ENCODE measurements at places on chromosomes 2 and 18.

DNA sequence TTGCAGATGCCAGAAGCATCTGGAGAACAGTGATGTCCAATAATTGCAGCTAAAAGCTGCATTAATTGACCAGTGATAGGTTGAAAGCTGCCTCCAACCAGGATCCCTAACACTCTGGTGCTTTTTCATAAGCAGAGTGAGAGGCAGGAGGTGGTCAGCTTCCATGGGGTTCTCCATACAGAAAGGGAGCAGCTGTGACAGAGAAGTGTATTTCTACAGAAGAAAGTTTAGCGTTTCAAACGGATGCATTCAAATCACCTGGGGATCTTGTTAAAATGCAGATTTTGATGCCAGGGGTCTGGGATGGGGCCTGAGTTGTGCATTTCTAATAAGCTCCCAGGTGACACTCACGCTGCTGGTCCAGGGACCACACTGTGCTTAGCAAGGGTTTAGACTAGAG is 216.5 kb upstream of the NRP2 start:
- no peak for DNase-seq

GRCh38 chr2:10773821-10774341 is 38.7 kb downstream of the PDIA6 start:
- no peak for DNase-seq

GRCh38 chr2:43143756-43144155 is 82.7 kb downstream of the ZFP36L2 start:
- no peak for DNase-seq

- no peak for DNase-seq
Observed at GRCh38 chr2:235806986-235807750, 313.3 kb downstream of the AGAP1 start.

DNA sequence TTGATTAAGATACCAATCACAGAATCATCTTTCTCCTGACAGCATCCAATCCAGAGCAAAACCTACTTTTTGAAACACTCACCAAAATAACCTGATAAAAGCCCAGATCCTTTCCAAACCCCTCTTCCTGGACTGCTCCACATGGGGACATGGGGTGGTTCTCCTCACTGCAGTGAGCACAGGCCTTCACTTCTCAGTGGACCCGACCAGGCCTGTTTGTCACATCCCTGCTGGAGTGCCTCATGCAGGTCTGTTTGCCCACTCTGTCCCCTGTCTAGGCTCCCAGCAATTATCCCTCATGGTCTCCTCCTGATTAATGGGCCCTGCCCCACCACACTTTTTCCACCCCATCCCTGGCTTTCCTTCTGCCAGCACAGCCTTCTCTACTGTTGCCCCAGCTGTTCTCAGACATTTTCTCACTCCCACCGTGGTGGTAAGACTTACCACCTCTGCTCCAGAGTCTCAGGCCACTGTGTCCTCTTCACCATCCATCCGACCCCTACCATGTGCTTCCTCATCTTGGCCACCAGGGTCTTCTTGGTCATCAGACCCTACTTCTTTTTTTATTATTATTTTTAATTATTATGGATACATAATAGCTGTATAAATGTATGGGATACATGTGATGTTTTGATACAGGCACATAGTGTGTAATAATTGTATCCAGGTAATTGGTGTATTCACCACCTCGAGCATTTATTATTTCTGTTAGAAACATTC is 21.1 kb downstream of the MRPL30 start:
- no peak for DNase-seq

DNA sequence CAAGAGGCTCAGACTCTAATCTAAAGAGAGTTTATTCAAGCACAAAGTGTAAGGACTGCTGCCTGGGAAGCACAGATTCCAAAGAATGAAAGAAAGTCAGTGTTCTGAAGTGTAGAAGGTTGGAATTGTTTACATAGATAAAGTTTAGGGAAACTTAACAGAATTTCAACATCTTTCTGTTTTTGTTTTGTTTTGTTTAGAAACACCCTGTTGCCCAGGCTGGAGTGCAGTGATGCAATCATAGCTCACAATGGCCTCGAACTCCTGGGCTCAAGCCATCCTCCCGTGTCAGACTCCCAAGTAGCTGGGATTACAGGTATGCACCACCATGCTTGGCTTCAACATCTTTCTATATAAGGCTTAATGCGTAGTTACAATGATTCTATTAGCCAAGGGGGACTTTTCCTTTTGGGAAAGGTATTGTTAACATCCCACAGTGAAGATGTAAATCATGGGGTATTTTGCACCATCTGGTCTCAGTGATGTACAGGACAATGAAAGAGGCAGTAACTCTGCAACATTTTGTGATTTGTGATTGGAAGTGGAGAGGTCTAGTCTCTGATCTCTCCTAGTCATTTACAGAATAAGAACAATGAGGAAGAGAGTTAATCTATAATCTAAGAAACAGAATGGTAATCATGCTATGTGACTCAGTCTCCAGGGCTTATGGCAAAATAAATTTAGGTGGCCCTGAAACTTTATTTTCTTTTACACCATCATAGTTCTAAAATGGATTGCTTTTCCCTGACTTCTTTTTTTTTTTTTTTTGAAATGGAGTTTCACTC is 45.6 kb upstream of the MSH6 start:
- DNase-seq = no peak

GRCh38 chr18:79529991-79530390 is 134.3 kb downstream of the NFATC1 start:
- DNase-seq = no peak

GRCh38 chr2:138115666-138116065 is 151.4 kb downstream of the HNMT start:
- no peak for DNase-seq

DNA sequence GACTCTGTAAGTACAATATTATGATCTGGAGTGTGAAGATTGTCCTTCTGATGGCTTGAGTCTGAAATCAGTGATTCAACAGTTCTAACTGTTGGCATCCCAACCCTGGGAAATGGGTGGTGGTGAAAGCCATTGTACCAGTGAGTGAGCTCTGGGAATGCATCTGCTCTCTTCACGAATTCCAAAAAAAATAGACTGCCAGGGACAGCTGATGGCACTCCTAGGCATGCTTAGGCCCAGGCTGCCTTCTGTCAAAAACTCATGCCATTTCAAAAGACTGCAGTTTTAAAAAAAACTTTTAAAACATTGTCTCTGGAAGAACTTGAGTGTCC is 20.3 kb downstream of the OXER1 start:
- no peak for DNase-seq

GRCh38 chr18:37394610-37394965 is 171.0 kb downstream of the CELF4 start:
- DNase-seq = no peak

GRCh38 chr2:124524155-124524915 is 499.2 kb downstream of the CNTNAP5 start:
- DNase-seq = no peak

- DNase-seq = no peak
Observed at GRCh38 chr18:24208270-24209035, 69.6 kb downstream of the CABYR start.

DNA sequence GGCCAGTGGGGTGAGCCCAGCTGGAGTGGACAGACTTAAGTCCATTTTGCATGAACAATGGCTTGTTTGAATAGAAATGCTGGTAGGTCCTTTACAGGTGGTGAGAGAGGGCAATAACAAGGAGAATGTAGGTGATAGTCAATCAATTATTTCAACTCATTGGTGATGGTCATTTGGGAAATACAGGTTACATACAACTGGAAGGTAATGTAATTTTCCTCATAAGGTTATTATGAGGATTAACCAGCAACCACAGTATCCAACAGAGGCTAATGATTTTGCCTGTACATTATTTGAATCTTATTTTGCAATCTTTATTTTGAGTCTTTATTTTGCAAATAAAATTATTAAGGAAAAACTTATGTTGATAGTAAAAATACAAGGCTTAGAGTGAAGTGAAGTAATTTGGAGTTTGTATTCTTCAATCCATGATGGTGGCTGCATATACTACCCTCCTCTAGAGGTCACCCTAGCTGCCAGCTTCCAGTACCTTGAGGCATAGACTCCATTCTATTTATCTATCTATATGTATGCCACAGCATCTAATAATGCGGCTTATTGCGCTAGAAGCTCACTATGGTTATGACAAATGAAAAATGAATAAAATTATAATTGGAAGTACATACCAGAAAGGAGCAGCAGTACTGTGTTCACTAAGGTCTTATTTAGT is 20.5 kb upstream of the HNMT start:
- no peak for DNase-seq

GRCh38 chr2:45403036-45403435 is 208.0 kb downstream of the SRBD1 start:
- no peak for DNase-seq

DNA sequence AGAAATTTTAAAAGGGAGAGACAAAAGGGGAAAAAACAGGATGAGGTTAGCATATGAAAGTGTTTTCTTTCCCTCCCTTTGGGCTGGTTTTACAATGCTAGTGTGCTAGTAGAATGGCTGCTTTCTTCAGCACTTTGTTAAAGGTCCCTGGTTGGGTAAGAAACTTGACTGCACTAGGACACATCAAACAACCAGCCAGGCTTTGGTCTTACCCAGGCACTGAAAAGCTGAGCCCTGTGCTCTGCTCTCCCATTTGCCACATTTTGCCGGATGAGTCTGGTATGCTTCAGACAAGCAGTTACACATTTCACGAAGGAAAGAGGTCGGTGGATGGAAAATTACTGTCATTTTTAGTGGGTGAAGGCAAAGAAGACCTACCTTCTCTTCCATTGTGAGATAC is 242.0 kb downstream of the DPP10 start:
- no peak for DNase-seq

GRCh38 chr2:37005118-37005868 is 39.0 kb upstream of the STRN start:
- no peak for DNase-seq

DNA sequence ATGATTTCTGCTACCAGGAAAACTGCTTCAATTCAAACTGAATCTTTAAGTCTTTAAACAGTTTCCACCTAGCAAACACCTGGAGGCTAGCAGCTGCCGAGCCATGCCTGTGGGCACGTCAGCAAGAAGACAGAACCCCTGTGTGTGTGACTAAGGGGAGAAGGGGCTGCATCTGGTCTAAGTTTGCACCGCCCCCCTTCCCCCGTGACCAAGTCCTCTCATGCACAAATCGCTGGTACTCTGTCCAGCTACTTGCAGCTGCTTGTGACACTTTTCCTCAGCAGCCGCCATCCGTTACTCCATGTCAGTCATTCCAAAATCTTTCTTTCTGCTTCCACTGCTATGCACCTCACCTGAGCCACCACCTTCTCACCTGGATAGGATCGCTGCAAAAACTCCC is 355.0 kb downstream of the SS18 start:
- DNase-seq = no peak

GRCh38 chr2:149877074-149877473 is 289.5 kb upstream of the MMADHC start:
- DNase-seq = no peak

DNA sequence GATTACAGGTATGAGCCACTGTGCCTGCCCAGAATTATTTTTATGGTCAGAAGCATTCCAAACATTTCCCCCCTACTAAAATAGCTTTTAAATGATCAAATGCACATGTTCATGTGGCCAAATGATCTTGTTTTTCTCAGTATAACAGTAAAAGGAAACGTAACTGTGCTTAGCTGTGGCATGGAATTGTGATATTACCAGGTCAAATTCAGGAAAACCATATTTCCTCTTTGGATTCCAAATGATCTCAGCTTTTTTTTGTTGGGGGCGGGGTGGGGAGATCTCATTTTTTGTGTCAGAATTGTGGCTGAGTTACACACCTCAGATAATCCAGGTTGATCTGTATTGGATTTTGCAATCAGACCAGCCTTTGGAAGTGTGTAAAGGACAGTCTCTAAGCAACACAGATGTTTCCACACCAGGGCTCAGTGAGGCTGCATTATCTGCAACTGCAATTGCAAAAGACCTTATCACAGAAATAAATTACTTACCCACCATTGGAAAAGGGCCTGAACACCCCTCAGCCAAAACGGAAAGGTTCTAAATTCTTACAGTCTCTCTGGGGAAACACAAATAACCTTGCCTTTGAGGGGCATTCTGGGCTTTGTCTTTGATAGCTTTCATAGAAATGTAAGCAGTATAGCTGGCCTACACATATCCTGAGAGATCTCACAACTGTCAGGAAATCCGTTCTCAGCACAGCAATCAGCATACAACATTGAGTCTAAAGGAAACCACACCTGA is 8.4 kb downstream of the CASP10 start:
- DNase-seq = no peak

GRCh38 chr2:224584111-224584784 is 915 bp downstream of the CUL3 start:
- no peak for DNase-seq

- no peak for DNase-seq
Observed at GRCh38 chr2:202693503-202693902, 58.7 kb downstream of the FAM117B start.

DNA sequence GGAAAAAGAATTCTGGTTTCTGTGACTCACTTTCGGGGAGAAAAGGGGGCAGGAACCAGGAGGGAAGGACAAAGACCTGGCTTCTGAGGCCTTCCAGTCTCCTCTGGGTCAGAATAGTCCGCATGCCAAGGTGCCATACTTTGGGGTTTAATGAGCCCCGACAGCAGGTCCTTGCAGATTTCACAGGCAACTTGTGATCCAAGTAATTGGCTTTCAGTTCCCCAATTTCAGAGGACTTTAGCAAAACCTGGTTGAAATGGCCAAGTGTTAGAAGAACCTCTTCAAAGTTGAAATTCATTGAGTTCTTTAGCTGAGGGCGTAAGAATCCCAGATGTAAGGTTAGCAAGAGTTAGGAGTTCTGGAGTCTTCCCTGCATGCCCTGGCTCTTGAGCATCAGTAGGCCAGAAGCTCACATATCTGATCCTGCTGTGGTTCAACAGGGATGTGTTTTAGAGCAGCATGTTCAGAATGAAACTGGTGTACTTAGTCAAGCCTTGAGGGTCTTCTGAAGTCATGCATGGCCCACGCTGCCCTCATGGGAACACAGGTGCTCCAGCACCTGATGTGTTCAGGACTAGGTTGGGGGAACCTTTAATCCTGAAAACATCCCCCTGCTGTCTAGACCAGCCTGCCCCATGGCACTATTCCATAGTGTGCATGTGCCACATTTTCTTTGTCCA is 143.0 kb downstream of the NUP35 start:
- no peak for DNase-seq

DNA sequence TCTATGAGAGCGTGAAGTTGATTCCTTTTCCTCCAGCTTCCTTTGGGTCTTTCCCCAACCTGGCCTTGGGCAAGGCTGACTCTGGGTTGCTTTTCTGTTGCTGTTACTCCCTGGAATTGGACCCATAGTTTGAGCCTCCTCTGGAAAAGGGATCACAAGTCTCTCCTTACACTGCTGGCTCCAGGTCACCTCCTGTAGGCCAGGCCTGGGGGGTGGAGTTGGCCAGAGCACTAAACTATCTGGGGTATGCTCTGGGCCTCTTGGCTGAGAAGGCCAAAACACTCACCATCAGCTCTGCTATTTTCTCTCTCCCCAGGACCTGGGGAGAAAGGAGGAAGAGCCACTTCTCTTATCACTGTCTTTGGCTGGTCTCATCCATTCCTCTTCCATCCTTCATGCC is 56.5 kb upstream of the NCOA1 start:
- no peak for DNase-seq

- no peak for DNase-seq
Observed at GRCh38 chr2:153145470-153145978, 333.0 kb downstream of the RPRM start.

Data from right atrium auricular region (tissue), 2 donors.